Effector memory CD4-positive, alpha-beta T cell (primary cell): ENCODE measurements at places on chromosomes 1 and 21.

DNA sequence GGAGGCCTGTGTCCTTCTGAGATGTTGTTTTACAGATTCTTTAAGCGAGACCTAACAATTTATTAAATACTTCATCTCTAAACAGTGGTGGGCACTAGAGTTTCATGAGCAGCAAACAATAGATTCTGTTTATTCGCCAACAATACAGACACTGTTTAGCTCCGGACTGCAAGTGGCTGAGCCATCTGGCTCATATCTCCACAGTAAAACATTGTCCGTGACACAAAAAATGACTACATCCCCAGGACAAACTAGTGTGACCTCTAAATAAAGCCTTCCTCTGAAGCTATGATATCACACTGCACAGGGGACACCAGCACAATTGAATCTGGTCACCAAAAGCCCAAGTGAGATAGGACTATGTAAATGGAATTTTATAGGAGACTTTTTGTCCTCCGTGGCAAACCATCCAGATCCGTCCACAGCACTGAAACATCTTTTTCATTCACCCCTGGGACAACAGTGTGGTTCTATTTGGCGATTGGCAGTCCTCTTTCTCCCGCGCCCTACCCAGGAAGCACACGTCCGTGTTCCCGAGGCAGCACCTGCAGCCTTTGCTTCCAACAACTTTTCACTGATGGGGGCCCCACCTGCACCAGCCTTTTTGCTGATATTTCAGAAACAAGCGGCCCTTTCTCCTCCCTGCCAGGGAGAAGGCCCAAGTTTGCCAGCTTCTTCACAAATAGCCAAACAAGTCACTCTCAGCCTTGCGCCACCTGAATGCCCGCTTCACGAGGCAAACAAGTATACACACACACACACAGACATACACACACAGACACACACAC is 47.4 kb downstream of the OLIG1 start:
- no peak for DNase-seq

GRCh38 chr1:159177272-159177907 is 6.0 kb downstream of the CADM3 start:
- DNase-seq, result no peak

GRCh38 chr1:53393325-53393792 is 65.5 kb upstream of the LRP8 start:
- peak; percentile 59 for DNase-seq

GRCh38 chr1:153494976-153495535 is 34.6 kb upstream of the S100A7 start:
- peak; percentile 34 for DNase-seq

- DNase-seq, result peak; percentile 35
These were observed 1.2 kb downstream of the ITPKB start for GRCh38 chr1:226737819-226738420.

DNA sequence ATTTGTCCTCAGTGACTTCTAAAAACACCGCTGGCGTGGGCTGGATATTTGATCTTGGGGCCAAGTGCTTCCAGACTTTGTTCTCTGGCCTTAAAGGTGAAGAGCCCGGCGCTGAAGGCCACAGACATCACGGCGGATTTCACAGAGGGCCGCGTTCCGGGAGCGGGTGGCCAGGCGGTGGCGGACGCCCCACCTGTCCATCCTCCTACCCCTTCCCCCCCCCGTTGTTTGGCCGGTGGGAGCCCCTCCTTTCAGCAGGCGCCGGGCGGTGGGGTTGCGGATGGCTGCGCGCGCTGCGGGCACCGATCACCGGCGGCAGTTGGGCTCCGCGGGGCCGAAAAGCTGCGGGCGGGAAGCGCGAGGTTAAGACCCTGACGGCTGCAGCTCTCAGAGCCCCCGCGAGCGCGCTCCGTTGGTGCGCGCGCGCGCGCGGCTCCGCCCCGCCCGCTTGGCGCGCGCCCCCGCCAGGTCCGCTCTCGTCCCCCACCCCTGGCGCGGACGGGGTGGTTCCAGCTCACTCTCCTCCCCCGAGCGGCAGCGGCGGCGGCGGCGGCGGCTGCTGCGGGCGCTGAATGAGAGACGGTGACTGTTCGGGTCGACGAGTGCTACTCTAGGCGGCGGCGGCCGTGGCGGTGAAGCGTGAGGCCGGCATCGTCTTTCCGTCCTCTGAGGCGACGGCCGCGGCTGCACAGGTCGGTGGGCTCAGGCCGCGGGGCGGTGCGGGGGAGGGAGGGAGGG is at the start of gene RALGPS2:
TSS of gene RALGPS2 (plus strand) at position 517 of the 738 bp plus-strand sequence. CDS start 51,521 bp downstream, outside the sequence.
- peak; percentile 15 for DNase-seq

- no peak for DNase-seq
These were observed 6.9 kb upstream of the ETV3 start for GRCh38 chr1:157145076-157145475.

DNA sequence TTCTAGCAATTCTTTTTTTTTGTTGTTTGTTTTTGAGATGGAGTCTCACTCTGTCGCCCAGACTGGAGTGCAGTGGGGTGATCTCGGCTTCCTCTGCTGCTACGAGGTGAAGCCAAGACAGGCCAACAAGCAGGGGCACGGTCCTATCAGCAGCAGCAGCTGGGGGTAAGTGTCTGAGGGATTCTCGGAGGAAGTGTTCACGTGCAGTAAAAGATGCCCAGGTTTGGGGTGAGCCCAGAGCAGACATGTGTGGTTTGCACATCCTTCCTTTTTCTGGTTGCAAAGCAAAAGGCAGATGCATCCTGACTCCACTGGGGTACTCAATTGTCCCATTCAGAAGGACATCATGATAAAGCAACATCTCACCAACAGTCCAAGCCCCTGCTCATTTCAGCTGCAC is 27.7 kb downstream of the PIGP start:
- no peak for DNase-seq

- DNase-seq, result no peak
These were observed 800 bp upstream of the MMP23B start for GRCh38 chr1:1630965-1631781.

GRCh38 chr1:19367584-19368041 is 55.5 kb downstream of the SLC66A1 start:
- DNase-seq, result no peak

- DNase-seq, result no peak
These were observed 102.7 kb downstream of the RUNX1 start for GRCh38 chr21:34946385-34946840.

- DNase-seq, result no peak
These were observed 32.9 kb upstream of the JUN start for GRCh38 chr1:58816747-58817221.

GRCh38 chr1:239914751-239915231 is 176.9 kb upstream of the FMN2 start:
- no peak for DNase-seq

DNA sequence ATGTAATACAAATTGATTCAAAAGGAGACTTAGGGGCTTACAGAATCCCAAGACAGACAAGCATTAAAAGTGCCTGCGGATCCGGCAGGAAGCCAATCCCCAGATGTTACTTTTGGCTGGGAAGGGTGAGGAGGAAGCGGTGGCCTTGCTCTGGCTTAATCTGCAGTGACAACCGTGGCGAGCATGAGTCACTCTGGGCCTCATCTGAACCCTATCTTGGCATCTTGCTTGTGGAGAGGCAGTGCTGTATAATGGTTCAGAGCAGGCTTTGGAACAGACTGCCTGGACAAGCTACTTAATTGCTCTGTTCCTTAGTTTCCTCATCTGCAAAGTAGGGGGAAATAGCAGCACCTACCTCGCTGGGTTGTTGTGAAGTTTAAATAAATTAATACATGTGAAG is 74.1 kb downstream of the XCL2 start:
- no peak for DNase-seq

GRCh38 chr1:106439475-106439874 is 617.0 kb upstream of the PRMT6 start:
- no peak for DNase-seq

- no peak for DNase-seq
These were observed 270.7 kb downstream of the PAPPA2 start for GRCh38 chr1:176733661-176734060.

- no peak for DNase-seq
These were observed 664.4 kb downstream of the LMO4 start for GRCh38 chr1:87993051-87993450.

GRCh38 chr1:40740039-40740996 is 43.3 kb upstream of the KCNQ4 start:
- DNase-seq, result no peak

DNA sequence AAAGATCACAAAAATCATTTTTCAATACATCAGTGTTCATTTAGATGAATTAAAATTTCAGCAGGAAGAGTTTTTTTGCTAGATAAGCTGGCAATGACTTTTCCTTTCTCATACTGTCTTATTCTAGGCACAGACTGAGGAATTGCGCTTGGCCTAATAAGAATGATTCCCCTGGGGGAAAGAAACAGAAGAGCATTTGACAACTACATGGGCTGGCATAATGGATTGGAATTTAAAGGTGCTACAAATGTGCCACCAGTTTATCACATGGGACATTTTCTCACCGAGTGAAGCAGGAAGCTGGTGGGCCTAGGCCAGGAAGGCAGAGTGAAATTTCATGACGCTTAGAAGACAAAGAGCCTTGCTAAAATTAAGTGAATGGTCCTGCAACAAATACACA is 39.3 kb downstream of the CDKN2C start:
- DNase-seq, result no peak

- no peak for DNase-seq
These were observed 35.1 kb upstream of the SEC16B start for GRCh38 chr1:178004926-178005391.

GRCh38 chr21:34830386-34831170 is 161.8 kb downstream of the CLIC6 start:
- no peak for DNase-seq

- no peak for DNase-seq
These were observed 25.8 kb upstream of the CAPZB start for GRCh38 chr1:19511116-19511515.

GRCh38 chr1:238649200-238649599 is 737.2 kb upstream of the CHRM3 start:
- DNase-seq, result no peak

DNA sequence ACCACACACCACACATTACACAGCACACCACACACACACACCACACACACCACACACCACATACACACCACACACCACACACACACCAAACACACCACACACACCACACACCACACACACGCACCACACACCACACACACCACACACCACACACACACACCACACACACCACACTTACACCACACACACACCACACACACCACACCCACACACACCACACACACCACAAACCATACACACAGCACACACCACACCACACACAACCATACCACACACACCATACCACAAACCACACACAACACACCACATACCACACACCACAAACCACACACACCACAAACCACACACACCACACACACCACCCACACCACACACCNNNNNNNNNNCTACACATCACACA is 40.9 kb upstream of the SIK1 start:
- DNase-seq, result no peak

- DNase-seq, result no peak
These were observed 26.7 kb downstream of the SUCO start for GRCh38 chr1:172559572-172560210.

DNA sequence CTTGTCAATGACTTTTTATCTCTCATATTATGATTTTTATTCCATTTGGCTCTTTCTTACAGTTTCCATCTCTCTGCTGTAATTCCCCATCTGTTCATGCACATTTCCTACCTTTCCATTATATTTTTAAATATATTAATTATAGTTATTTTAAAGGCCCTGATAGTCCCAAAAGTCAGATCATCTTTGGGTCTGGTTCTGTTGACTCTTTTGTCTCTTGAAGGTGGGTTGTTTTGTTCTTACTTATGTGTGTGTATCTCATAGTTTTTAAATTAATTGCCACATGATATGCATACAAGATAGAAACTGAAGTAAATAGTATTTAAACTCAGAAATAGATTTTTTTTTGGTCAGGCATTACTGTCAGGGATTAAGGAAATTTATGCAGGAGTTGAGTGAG is 178.0 kb upstream of the AJAP1 start:
- DNase-seq, result no peak

GRCh38 chr1:167797015-167797414 is 75.2 kb downstream of the MPZL1 start:
- DNase-seq, result no peak

DNA sequence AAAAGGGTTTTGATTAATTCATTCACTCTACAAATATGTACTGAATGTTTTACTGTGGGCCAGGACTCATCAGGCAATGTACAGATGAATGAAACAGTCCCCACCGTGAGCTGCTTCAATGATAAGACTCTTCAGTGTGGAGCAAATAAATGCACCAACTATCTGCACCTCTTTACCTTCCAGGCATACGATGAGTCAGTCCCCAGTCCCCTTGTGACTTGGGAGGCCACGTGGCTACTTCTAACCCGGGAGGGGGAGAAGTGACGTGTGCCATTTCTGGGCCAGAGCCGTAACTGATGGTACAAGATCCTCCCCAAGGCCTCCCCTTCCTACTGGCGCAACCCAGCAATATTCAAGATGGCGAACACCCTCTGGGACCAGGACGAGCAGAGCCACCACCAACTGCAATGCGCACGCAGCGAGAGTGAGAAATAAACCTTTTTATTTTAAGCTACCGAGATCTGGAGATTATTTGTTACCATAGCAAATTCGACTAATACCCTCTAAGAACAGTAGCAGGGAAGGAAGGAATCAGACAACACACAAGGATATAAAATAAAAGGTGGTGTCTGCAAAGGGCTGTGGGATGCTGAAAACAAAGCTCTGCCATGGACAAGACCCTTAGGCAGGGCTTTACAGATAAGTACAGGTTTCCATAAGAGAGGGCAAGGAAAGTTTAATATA is 74.5 kb downstream of the NPHP4 start:
- DNase-seq, result no peak

GRCh38 chr1:52003877-52004276 is 13.4 kb upstream of the RAB3B start:
- DNase-seq, result no peak

- no peak for DNase-seq
These were observed 18.6 kb upstream of the NTNG1 start for GRCh38 chr1:107122225-107122624.

DNA sequence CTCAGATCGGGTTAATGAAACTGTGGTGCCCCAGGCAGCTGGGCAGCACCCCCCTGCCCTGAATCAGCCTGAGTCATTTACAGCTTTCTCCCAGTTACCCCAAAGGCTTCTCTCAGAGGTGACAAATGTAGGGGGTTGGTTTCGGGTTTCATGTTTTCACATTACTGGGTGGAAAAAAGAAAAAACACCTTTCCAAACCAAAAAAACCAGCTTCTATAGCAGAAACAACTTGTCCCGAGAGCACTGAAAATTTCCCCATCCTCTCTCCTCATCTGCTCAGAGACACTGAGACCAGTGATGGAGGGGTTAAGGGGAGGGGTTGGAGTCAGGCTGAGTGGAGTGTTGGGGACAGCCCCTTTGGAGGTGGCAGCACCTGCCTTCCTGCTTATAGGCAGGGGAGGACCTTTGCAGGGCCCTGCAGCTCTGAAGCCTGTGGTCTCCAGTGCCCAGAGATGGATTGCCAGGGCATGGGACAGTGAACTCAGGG is 15.6 kb downstream of the UTP11 start:
- no peak for DNase-seq

DNA sequence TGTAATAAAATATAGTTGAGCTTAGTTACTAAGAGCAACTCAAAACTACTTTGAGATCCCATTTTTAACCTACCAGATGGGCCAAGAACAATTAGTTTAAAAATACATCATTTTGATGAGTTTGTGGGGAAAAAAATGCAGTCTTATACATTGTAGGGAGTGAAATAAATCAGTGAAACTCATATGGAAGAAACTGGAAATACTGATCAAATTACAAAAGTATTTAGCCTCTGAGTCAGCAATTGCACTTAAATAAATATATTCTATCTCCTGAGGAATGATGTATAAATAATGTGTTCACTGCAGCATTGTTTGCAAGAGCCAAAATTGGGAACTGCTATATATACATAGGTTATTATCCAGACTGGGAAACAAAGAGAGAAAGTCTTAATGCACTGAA is 4.6 kb upstream of the SMCP start:
- no peak for DNase-seq

GRCh38 chr21:30271611-30272010 is 11.1 kb downstream of the KRTAP24-1 start:
- DNase-seq, result no peak
